CD4-positive, alpha-beta T cell (primary cell): ENCODE measurements at places on chromosomes 3 and 15. TPM values are rescaled to one million over a fixed set of nuclear protein-coding genes. Genes with fewer than 3 reads are reported as not detected.

The LRRC49 gene
- 0.39 TPM for total RNA-seq

DNA sequence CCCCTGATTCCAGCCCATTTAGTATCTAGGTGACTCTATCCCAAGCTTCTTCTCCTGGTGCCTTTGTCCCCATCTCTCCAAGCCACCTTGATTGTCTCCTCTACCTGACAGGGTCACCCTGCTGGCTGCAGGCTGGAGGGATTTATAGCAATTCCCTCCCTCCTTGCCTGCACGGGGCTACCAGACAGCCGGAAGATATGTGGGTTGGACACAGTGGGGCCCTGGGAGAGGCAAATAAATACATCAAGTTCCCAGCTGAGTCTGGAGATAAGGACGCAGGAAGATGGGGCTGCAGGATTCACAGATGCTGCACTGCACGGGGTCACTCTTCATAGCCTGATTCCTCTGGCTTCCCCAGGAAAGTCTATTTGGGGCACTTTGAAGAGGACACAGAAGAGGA is 9.3 kb upstream of the ISLR2 start:
- peaks cover 11% of the 10 kb centered on the region for H3K27me3 ChIP-seq
- no peak for DNase-seq
- no peak overlapping the region for H3K4me3 ChIP-seq
- no peak overlapping the region for H3K27ac ChIP-seq
- no peaks in the 10 kb centered on the region for H3K4me1 ChIP-seq

- no peaks in the 10 kb centered on the region for H3K27me3 ChIP-seq
- H3K27ac ChIP-seq, result peak within 1 kb of the TSS; percentile 77
- peak within 1 kb of the TSS; percentile 76 for H3K4me3 ChIP-seq
- no peaks in the 10 kb centered on the region for H3K36me3 ChIP-seq
- H3K4me1 ChIP-seq, result peaks cover 44% of the 10 kb centered on the region
Observed at GRCh38 chr3:67654099-67654843, at the start of gene SUCLG2. Gene SUCLG2 (minus strand): TSS chr3:67654612. CDS start chr3:67654586, 26 bp downstream.

The SMCO1 gene
- not detected for total RNA-seq

The APBA2 gene
- 126 TPM for total RNA-seq
